ENCODE measurements at places on chromosomes 4 and X.

DNA sequence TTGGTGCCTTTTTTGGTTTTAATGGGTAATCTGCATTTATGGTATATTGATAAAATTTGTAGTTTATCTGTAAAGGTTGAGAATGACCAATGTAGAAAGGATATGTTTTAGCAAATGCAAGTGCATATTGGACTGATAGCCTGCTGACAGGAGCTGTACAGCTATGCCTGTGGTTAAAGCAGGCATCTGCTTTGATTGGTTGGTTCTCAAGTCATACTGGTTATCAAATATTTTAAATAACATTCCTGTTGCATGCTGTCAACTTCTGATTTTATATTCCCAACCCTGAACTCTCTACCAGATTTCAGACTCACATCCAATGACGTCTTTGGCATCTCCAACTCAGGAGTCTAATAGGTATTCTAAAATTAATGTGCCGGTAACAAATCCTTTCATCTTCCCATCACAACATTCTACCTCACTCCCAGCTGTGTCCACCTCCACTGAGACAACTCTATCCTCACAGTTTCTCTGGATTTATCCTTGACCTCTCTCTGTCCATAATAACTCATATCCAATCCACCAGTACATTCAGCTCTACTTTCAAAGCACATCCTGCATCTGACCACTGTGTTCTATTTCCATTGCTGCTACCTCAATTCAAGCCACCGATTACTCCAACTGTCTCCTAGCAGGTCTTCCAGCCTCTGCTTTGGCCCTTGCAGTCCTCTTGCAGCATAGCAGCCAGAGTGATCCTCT, 125.7 kb downstream of the CAMK2D start:
- DNase-seq, result peak; percentile 82

- DNase-seq, result no peak
Observed at GRCh38 chr4:34010751-34011519, 2233.4 kb downstream of the ARAP2 start.

GRCh38 chr4:77141964-77142645, 14.9 kb upstream of the CCNG2 start:
- DNase-seq, result no peak

DNA sequence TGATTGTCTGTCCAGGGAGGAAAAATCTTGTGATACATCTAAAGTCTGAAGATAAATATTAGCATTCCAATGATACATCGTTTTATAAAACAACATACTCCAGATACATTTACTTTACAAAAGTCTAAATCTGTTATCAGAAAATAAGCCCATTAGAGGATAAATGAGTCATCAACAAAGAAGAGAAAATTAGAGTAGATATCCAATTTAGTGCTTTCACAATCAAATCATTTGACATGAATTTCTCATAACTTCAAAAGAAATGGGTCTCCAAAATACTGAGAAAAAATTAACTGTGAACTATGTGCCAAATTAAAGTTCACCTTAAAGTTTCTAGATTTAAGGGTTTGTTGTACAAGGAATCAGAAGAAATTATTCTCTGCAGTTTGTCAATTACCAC, 213.8 kb downstream of the ANK2 start:
- no peak for DNase-seq

- DNase-seq, result no peak
Observed at GRCh38 chr4:127832585-127832984, 48.1 kb upstream of the PLK4 start.

DNA sequence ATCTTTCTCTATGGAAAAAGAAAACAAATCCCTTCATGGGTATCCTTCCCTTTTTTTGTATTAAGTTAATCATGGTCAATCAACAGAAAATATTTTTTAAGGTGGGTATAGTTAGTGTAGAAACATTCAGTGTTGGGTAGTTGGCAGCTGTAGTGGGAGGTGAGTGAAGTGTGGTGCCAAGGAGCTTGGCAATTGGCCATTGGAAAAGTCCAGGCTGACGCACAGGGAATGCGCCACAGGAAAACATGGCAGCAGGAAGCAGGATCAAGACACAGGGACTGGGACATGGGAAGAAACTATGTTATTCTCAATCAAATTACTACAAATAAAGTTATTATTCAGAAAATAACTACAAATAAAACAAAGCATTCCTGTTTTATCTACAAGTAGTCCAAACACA, 20.0 kb downstream of the PALLD start:
- no peak for DNase-seq

DNA sequence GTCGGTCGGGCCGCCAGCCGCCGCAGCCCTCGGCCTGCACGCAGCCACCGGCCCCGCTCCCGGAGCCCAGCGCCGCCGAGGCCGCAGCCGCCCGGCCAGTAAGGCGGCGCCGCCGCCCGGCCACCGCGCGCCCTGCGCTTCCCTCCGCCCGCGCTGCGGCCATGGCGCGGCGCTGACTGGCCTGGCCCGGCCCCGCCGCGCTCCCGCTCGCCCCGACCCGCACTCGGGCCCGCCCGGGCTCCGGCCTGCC, 213 bp downstream of the NFKB1 start:
- no peak for DNase-seq

DNA sequence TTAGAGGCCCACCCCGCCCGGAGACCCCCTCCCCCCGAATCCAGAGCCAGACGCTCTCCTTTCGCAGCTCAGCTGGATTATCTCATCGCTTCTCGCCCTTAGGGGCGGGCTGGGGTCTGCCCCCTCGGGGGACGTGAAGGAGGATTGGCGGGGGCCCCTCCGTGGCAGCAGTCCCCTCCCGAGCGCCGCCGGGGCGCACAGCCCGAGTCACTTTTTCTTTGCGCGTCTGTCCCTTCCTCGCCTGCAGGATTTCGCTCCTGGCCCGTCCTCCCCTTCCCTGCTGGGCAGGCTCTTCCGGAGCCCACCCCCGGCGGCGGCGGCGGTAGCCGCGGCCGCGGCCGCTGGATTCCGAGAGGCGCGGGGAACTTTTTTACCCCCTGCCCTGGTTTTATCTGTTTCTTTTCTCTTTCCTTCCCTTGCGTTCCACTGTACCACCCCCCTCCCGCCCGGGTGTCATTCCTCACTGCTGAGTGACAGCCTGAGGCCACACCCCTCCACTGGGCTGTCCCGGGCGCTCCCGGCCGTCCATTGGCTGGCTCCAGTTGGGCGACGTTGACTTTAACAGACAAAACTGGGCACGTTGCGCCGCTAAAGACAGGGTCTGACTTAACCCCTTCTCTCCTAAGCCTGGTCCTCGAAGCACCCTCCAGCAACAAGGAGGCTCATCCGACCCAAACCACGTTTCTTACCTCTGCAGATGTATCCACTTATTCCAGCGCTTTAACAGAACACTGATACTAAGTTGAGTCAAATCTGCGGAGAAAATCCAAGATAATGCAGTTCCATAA, 492 bp upstream of the NKX3-2 start:
- DNase-seq, result peak; percentile 33

GRCh38 chr4:72022553-72022952, 9.2 kb upstream of the NPFFR2 start:
- DNase-seq, result no peak

GRCh38 chr4:68326141-68326540, 23.7 kb downstream of the YTHDC1 start:
- DNase-seq, result peak; percentile 15

DNA sequence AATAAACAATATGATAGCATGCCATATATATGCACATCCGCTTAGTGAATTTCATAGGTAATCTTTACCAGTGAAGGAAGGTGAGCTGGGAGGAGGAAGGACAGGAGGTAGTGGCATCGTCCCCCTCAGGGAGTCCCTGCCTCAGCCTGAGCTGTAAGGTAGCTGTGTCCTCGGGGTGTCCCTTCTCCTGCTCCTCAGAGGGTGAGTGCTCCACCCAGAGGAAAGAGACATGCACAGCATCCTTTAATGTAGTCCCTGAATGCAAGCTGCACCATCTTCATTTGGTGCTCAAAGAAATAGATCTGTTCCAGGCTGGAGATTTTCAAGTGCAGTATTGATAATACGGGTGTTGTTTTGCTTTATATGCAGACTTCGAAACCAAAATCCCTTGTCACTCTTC, 330.4 kb upstream of the SFRP2 start:
- DNase-seq, result peak; percentile 30

DNA sequence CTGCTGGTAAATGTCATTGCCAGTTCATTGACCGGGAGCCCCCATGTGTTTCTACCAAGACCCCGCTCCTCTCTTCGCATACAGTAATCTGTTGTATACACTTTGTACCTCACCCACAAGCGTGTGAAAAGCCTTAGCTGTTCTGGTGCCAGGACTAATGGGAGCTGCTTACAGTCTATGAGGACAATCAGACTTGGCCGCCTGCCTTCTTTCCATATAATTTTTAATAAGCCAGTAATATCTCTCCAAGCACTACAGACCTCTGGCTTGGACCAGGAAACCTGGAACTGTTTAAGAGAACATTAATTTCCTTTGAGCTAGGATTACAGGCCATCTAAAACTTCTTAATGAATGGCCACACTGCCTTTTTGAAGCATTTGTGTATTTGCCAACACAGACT, 149.7 kb upstream of the MSX1 start:
- DNase-seq, result no peak

DNA sequence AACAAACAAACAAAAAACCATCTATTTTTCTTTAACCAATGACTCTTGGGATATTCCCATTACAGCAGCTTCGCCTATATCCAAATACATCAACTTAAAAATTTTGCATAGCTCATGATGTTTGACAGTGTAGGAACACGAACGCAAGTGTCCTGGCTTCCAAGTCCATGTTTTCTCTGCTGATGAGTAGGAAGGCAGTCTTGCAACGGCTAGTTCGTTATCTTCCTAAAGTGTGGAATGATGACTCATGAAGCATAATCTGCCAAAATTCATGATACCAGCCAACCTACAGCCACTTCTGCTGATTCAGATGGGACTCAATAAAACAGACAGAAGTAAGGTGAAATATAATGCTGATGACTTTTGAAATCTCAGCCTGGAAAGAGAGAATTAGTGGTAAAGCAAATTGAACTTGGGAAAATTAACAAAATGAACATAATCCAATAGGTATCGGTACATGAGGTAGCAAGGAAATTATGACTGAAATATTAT, 6.4 kb upstream of the SEPTIN11 start:
- DNase-seq, result peak; percentile 49

GRCh38 chr4:132227151-132227856, 921.8 kb upstream of the PCDH10 start:
- no peak for DNase-seq

DNA sequence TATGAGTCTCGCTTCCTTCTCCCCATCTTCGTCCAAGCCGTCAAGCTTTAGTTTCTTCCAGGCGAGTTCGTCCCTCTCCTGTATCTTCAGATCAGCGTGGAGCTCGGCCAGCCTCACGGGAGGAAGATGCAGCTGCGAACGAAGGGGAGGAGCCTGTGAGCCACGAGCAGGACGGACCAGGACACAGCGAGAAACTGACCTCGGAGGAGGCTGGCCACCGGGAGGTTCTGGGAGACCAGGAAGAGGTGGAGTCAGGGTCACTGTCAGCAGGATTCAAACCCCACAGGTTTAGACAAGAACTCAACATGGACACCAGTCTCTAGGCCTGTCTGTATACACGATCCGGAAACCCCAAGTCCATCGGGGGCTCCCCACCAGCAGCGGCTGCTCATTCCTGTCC, 7.3 kb downstream of the LRPAP1 start:
- no peak for DNase-seq

DNA sequence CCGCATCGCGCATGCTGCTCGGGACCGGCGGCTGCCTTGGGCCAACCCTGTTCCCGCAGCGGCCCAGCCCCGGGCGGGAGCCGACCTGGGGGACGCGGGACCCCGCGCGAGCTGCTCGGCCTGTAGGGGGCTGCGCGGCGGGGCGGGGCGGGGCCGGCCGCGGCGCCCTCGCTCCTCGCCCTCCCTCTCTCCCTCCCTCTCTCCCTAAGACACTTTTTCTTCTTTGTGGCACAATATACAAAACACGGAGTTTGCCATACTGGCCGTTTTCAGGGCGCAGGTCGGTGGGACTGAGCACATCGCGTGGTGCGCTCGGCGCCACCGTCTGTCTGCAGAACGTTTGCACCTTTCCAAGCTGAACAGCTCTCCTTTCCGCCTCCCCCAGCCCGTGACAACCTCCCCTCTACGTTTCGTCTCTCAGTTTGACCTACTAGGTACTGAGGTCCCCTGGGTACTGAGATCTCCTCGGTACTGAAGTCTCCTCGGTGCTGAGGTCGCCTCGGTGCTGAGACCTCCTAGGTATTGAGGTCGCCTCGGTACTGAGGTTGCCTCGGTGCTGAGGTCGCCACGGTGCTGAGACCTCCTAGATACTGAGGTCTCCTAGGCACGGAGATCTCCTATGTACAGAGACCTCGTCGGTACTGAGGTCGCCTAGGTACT, 261.1 kb upstream of the PLCXD1 start:
- DNase-seq, result peak; percentile 4

DNA sequence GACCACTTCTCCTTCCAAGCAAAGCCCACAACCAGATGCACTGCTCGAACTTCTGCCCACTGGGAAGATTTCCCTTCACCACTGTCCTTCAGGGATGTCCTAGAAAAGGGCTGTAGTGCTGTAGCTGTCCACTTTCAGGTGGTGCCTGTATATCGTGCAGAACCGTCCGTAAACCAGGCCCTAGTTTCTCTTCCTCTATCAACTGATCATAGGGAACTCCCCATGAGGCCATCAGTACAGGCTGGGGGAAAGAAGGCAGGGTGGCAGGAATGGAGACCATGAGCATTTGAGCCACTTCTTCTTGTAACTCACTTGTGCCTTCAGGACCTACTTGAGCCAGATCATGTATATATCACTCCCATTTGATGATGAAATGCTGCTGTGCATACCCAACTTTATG, 57.3 kb upstream of the FAM9B start:
- DNase-seq, result no peak

DNA sequence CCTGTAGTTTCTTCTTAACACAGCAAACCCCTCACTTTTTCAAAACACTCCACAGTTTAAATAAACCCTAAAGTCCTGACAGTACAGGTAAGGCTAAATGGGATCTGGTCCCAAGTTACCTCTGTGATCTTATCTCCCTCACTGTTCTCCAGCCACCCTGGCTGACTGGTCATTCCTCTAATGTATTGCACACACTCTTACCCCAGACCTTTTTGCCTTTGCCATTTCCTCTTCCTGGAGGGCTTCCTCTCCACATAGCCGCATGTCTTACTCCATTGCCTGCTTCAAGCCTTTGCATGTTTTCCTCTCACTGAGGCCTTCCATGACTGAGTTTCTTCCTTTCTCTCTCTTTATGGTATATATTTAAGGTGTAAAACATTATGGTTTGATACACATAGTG, 19.5 kb upstream of the ANXA3 start:
- DNase-seq, result no peak

GRCh38 chrX:32408389-32408788, 803.0 kb downstream of the DMD start:
- DNase-seq, result no peak

GRCh38 chr4:33850371-33850902, 2393.9 kb downstream of the ARAP2 start:
- DNase-seq, result peak; percentile 17

- no peak for DNase-seq
Observed at GRCh38 chr4:85759388-85759787, 284.4 kb downstream of the ARHGAP24 start.

GRCh38 chr4:30821859-30822612, 101.9 kb downstream of the PCDH7 start:
- DNase-seq, result no peak

All from AG10803 (cell line).